ENCODE measurements at places on chromosomes 2 and 18.
A peak's percentile ranks its signal among the peaks of the same experiment; 100 is the strongest.

- peak; percentile 83 for DNase-seq
Observed at GRCh38 chr2:234426616-234427015, 70.3 kb downstream of the ARL4C start.

- DNase-seq: peak; percentile 34
Observed at GRCh38 chr2:213125646-213126347, 25.6 kb downstream of the IKZF2 start.

DNA sequence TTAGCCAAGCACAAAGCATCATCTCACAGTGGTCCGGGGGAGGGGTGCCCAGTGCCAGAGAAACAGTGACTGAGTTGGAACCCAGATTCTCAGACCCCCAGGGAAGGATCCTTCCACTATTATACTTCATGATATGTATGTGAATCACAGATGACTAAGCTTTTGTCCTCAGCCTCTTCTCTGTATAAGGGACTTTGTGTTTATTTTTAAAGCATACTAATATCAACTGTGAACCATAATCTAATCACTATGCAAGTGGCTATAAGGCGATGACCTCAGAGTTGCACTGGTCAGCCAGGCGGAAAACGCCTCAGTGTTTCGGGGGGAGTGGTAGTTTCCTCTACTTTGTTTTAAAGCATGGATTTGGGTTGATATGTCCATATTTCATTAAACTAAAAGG, 160.4 kb upstream of the TMEM200C start:
- no peak for DNase-seq

DNA sequence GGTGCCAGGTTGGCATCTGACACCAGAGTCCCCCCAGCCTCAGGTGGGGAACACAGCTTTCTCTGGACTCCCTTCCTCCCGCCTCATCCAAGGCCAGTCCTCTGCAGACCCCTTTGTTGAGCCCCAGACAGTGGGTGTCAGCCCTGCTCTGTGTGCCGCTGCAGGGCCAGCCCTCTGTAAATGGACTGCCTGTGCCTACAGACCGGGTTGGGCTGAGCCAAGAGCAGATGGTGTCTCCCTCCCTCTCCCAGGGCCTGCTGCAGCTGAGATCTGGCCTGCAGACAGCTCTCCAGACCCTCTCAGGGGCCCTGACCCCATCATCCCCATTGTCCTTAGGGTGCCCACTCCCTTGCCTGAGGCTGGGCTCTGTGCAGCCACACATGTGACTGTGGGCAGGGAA, 160.8 kb downstream of the KLHL29 start:
- DNase-seq: no peak
